ENCODE measurements at places on chromosomes 7 and 10.

DNA sequence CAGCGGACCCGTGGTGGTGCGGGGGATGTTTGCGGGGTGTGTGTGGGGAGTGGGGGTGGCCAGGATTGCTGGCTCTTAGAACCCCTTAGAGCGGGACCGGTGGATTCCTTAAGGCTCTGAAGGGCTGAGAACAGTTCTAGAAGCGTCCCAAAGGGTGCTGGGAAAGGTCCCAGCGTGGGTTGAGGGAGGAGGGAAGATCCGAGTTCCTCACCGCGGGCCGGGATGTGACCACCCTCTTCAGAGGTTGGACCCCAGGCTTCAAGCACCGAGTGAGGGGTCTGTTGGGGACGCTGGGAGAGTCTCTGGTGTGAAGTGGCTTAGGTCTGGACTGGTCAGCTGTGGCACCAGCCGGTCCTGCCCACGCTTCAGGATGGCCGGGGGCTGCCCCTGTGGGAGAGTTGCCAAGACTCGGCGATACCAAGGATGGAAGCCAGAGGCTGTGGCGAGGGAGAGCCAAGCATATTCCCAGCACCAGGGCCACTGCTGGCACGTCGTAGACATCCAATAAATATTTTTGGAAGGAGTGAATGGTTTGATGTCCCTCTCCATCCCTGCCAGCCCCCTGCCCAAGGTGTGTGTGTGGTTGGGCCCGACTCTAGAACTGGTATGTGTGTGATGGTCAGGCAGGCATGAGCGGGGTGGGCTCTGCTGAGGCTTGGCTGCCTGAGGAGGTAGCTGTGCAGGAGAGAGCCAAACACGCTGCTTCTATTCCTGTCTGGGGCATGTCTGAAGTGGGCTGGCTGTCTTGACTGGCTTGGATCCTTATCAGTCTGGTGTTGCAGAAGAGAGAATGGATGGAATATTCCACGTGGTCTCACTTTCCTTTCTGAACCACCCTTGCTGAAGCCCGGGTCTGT is 19.2 kb downstream of the ZNF775 start:
- DNase-seq = no peak

- DNase-seq = peak; percentile 52
These were observed 652 bp upstream of the VPS26A start for GRCh38 chr10:69123306-69123746.

DNA sequence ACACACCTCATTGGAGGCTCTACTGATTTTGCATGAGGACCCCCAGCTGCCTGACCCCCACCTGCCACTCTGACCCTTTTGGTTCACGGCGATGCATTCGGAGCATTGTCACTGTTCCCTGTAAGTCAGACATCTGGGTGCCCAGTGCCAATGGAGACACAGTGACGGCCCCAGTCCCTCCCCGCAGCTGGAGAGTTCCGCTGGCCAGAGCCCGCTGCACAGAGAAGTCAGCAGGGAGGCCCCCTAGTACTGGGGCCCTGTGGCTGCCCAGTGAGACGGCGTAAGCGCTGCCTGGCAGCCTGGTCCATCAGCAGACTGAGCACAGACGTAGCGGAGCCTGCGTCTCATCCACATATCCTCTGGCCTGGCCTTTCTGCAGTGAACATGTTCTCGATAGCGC is 77.5 kb downstream of the NKX6-2 start:
- DNase-seq = no peak

- no peak for DNase-seq
These were observed 431.8 kb upstream of the MGMT start for GRCh38 chr10:129035052-129035827.

GRCh38 chr10:82968533-82968932 is 1093.5 kb downstream of the NRG3 start:
- no peak for DNase-seq

Data from HEK293T (cell line).